T-helper 9 cell (primary cell): ENCODE measurements at places on chromosomes 2 and 18.

- DNase-seq: no peak
These were observed 31.2 kb upstream of the TBR1 start for GRCh38 chr2:161384864-161385263.

DNA sequence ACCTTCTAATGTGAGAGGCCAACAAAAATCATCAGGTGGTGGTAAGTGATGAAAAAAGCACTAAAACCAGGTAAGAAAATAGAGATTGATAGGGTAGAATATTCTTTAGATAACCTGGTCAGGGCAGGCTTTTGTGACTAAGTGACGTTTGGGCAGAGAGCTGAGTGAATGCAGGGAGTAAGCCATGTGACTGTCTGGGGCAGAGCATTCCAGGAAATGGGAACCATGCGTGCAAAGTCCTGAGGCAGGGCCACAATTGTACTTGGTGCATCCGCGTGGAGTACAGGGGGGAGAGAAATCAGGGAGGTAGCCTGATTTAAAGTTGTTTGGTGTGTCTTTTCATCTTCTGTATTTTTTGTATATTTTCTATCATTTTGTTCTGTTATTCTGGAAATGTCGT is 102.5 kb downstream of the LYPD6B start:
- no peak for DNase-seq

DNA sequence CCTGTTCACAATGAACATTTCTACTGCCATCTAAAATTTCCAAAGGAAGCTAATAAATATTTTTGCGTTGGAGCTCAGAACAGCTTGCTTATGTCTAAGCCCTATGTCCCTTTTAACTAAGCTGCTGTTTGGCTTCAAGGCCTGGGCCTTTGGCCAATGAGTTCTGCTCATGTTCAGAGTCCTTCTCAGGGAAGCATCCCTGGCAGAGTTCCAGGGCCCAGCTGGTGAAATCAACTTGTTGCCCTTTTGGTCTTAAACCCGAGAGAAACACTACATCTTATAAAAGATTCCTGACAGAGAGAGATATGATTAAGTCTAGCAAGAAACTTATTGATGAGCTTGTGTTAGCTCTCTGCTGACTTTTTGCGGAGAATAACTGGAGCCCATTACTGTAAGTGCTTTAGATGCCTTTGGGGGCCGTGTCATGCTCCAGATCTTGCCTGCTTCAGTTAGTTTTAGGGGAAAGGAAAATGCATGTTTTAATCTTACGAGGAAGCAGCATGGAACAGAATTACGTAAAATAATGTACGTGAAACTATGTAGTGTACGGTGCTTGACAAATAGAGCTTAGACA is 102.5 kb upstream of the NOSTRIN start:
- DNase-seq: no peak

DNA sequence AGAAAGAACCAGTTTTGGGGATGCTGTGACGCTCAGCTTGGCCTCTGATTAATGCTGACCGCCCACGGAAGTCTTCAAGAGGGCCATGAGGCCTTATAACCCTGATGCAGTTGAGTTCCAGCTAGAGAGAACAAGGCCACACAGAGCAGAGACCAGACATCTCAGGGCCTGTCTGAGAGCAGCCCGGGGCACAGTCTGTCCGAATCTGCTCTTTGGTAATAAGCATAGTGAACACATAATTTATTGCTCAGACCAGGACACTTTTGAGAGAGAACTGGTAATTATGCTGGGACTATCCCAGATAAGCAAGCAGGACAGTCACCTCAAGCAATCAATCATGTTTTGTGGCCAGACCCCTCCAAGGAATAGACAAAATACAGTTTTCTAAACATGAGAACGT is 68.5 kb downstream of the STPG4 start:
- DNase-seq: no peak

- DNase-seq: no peak
These were observed 244.6 kb upstream of the HNRNPA3 start for GRCh38 chr2:176967911-176968450.

- DNase-seq: no peak
These were observed 1.2 kb upstream of the RAB12 start for GRCh38 chr18:8607776-8608742.

- no peak for DNase-seq
These were observed 278.7 kb downstream of the NRXN1 start for GRCh38 chr2:50753234-50753633.

DNA sequence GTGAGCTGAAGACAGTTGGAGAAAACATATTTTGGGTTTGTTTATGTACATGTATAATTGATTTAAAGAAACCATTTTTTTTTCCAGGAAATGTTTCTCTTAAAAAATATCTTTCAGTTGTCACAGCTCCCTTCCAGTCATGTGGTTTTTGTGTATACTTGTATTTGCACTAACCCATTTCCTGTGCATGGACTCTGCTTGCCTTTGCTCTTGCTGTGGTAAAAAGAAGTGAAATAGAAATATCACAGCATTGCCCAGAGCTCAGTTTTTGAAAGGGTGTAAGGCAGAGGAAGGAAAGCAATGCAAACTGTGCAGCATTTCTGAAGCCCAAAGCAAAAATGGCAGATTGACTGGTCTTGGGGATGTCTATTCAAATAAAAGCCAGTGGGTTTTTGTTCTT is 10.4 kb upstream of the DOCK10 start:
- DNase-seq: no peak

GRCh38 chr2:3212984-3213383 is 164.6 kb downstream of the EIPR1 start:
- DNase-seq: no peak

DNA sequence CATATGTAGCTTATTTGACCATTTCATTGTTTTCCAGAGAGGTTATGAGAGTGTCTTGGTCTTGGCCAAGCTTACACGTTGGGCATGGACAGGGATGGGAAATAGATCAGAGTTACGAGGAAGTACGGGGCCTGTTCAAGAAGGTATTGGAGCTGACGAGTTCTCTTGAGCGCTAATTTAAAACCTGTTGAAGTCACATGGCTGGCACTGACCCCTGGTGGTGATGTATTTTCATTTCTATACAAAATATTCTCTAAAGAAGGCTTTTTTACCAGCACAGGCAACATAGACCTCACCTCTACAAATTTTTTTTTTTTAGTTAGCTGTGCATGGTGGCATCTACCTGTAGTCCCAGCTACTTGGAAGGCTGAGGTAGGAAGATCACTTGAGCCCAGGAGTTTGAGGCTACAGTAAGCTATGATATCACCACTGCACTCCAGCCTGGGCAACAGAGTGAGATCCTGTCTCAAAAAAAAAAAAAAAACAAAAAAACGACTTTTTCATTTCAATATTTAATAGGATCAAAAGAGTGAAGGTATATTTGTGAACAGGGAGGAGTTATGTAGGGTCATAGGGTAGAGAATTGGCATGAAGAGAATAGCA is 19.6 kb downstream of the UGP2 start:
- DNase-seq: peak; percentile 45

GRCh38 chr2:3132466-3132865 is 245.2 kb downstream of the EIPR1 start:
- DNase-seq: no peak

- DNase-seq: no peak
These were observed 167.9 kb upstream of the NXPH2 start for GRCh38 chr2:138948070-138948539.

- DNase-seq: no peak
These were observed 32.2 kb upstream of the GLI2 start for GRCh38 chr2:120703330-120703994.

DNA sequence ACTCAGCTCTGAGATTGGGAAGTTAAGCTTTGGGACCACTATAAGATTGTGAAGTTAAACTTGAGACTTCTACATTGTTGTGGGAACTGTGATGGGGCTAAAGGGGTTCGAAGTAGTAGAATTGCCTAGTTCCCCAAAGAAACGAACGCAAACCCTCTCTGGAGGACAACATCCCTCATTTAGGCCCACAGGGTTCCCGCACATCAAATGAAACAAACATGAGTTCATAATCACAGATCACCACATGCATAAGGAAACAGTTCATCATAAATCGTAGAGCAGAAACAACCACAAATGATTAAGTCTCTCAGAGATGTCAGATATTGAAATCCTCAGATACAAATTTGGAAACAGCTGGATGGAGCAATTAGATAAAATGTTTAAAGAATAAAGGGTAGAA is 55.9 kb upstream of the HPCAL1 start:
- no peak for DNase-seq

- DNase-seq: no peak
These were observed 452.1 kb upstream of the ST6GAL2 start for GRCh38 chr2:107338059-107338458.

GRCh38 chr2:26681656-26682055 is 10.9 kb upstream of the KCNK3 start:
- no peak for DNase-seq

GRCh38 chr18:36493349-36494159 is 196.0 kb downstream of the FHOD3 start:
- no peak for DNase-seq

- no peak for DNase-seq
These were observed 93.7 kb upstream of the SETBP1 start for GRCh38 chr18:44586782-44587524.

- DNase-seq: peak; percentile 57
These were observed 2.7 kb downstream of the GPC1 start for GRCh38 chr2:240437861-240438809.

DNA sequence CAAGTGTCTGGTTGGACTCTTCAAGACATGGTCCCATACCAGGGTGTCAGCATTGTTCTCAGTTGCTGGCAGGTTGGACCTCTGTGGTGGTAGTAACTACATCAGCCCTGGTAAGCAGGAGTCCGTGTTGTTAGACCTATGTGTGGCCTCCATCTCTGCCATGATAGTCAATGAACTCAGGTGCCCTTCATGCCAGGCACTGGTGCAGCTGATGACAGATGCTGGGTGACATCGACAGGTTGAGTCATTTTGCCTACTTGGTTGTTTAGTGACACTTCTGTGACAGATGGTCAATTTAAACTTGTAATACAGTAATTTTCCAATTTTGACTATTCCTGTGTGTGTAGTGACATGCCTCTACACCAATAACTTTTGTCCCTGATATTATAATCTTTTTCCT is 189.7 kb downstream of the SP3 start:
- DNase-seq: no peak

DNA sequence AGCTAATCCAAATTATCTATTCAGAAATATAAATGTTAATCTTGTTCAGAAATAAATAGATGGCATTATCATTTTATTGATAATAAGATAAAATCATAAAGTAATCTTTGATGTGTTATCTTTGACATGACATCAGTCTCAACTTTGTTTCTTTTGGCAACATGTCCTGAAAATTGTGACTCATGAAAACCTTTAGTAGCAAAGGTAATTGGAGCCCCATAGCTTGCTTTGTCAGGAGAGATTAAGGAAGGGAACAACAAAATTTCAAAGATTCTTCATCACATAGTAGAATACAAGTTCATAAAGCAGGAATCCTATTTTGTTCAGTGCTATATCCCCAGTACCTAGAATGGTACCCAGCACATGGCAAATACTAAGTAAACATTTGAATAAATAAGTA is 165.4 kb downstream of the KCNE4 start:
- no peak for DNase-seq

DNA sequence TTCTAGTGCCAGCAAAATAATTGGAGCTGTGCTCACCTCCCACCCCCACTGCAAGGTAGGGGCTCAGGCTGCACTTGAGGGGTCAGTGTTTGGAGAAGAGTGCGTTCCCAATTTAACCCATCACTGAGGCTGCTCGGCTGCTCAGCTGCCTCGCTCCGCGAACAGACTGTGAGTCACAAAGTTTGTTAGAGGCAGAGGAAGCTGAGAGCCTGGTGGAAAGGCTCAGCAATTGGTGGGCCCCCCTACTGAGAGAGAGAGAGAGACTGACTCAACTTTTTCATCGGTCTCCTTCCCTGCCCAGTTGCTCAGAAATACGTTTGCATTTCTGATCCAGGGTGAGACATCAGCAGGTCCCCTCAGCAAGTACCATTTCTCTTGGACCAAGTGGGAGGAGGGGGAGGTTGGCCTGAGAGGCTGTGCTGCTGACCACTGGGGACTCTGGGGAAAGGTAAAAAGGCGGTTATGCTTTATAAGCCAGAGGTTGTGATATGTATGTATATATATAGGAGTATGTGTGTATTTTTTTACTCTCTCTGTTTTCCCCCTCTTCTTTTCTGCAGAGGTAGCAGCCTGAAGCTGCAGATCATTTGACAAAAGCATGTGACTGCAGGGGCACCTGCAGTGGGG is 1.5 kb downstream of the EFR3B start:
- peak; percentile 6 for DNase-seq

DNA sequence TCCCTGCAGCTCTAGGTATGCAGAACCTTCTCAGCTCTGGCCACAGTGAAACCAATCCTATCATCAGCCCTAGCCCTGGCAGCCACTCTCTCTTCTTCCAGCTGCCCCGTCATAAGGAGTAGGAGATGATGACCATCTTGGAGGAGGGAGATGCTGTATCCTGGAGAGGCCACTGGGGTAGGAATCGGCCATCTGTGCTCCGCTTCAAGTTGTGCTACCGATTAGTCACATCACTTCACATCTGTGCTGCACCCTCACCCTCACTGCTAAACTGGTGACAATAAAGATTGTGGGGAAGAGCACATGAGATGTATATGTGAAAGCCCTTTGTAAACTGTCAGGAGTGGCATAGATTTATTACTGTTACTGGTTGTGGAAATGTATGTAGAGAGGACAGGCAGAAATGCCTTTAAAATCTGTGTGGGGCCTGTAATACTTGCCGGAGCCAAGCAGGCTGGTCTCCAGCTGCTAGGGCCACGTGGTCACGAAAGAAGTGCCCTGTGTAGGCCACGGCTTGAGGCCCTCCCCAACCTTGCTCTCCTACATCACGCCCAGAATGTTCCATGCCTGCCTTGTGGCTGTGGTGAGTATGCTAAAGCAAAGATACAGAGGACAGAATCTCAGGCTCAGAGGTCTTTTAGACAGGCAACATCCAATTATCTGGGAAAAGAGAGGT is 236.8 kb downstream of the CLIP4 start:
- no peak for DNase-seq

DNA sequence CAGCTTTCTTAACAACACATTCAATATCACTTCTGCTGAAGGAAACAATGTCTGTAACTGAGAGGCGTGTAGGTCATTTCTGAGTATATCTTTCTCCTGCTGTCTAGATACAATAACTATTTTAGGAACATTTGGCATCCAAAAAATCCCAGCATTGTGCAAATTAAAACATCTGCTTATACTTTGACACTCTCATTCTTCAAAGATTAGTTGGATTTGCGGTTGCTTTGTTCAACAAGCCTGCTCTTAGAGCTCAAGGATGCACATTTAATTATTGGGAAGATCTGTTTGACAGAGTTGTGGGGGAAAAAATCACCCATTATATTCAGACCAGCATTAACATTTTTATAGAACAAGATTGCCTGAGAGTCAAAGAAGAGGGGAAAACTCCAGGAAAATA is 449.5 kb upstream of the HNRNPA3 start:
- no peak for DNase-seq

DNA sequence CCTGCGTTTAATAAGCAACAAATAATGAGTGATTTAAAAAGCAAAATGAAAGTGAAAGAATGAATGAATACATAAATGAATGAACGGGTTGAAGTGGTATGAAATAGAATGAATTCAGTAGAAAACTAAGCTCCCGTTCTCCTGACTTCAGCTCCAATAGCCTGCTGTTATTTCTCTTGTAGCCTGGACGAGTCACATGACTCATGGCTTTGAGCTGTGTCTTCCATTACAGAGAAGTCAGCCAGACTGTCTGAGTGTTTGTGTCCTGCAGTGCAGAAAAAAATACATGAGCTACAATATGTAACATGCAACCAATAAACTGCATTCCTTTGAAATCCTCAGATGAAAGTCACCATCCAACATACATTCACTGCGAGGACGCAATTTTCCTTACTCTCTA is 21.2 kb downstream of the SCG2 start:
- DNase-seq: no peak

GRCh38 chr2:228916416-228917090 is 354.5 kb downstream of the PID1 start:
- no peak for DNase-seq

GRCh38 chr2:241858206-241859016 is at the start of gene PDCD1:
PDCD1 (minus strand) TSS chr2:241858894; CDS start chr2:241858838, 56 bp downstream.
- peak; percentile 41 for DNase-seq
